ENCODE measurements at places on chromosomes 5 and 9.

GRCh38 chr5:181566-181965 lies 9.7 kb upstream of the LRRC14B start:
- DNase-seq, result no peak

DNA sequence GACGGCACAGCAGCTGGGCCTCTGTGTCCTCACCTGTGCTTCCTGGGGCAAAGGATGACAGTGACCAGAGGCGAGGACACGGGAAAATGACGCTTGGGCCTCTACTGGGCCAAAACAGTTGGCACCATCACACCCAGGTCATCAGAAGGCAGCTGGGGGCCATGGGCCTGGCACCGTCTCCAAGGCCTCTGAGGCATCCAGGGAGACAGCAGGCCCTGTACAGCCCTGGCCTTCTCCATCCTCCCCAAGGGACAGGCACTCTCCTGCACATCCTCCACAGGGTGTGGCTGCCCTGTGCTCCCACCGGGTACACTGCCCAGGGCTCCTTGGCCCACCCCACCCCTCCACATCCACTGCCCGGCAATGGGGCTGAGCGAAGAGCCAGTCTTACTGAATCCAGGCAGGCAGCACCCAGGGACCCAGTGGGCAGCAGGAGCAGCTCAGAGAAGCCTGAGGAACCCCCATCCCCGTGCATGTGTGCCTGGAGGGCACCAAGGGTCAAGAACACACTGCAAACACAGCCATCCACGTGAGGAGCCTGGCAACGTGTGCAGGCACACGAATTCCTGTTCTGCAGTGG lies 4.0 kb downstream of the LPCAT1 start:
- peak; percentile 10 for DNase-seq

DNA sequence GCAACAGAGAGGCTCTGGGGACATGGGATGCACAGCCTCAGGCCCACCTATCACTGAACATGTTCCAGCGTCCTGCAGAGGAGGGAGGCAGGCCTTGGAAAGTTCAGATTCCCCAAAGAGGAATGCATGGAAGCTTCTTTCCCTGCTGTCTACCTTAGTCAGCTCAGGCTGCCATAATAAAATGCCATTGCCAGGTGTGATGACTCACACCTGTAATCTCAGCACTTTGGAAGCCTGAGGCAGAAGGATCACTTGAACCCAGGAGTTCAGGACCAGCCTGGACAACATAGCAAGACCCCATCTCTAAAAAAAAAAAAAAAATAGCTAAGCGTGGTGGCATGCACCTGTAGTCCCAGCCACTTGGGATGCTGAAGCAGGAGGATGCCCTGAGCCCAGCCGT lies 24.5 kb upstream of the TOR1B start:
- DNase-seq, result no peak

DNA sequence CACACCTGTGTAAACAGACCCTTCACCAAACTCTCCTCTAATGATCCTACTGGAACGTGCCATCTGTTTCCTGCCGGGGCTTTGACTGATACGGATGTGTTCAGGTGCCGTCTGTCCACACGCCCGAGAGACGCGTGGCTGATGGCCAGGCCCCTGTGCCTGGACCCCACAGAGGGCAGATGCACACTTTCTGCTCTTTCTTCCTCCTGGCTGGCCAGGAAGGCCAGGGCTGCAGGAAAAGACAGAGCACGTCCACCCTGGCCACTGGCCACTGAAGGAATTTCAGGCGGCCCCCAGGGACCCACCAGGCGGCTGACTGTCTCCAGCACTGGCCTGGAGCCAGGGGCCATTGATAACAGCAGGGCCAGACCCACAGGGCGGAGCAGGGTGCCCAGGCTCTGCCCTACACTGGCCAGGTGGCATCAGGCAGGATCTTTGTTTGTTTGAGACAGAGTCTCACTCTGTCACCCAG lies 3.6 kb upstream of the ENG start:
- DNase-seq, result no peak

DNA sequence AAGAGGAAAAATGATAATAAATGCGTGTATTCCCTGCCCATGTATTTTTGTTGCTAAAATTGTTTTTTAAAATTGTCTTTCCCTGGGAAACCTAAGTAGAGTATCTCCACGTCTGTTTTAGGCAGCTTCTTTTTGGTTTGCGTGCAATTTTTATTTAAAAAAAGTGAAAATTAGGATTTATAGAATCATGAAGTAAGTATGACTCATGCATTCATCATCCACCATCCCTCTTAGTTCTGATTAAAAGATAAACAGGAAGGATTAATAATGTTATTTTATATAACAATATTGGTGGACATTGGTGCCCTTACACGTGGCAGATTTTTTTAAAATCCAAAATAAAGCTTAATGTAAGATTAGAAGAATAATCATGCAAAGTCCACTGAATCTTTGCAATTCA lies 358.7 kb downstream of the MED10 start:
- DNase-seq, result no peak

DNA sequence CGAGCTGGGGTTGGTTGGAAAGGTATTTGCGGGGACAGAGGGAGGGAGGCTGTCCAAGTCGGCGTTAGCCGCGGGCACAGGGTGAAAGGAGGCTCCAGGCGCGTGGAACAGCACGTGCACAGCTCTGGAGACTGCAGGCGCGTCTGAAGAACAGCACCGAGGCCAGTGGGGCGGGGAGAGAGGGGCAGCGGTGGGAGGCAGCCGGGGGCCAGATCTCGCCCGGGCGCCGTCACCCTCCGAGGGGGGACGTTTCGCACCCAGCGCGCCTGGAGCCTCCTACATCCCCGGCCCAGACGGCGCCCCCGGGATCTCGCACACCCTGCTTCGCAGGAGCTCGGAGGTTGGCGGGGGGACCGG lies 79.6 kb downstream of the NTNG2 start:
- no peak for DNase-seq

All from activated T-cell treated with anti-CD3 and anti-CD28 coated beads, Interleukin-2, amount 50 U/mL, for 48 hours (primary cell).